ENCODE measurements at places on chromosomes 1 and 21.

- DNase-seq, result no peak
These were observed 95.5 kb upstream of the TARDBP start for GRCh38 chr1:10916991-10917390.

DNA sequence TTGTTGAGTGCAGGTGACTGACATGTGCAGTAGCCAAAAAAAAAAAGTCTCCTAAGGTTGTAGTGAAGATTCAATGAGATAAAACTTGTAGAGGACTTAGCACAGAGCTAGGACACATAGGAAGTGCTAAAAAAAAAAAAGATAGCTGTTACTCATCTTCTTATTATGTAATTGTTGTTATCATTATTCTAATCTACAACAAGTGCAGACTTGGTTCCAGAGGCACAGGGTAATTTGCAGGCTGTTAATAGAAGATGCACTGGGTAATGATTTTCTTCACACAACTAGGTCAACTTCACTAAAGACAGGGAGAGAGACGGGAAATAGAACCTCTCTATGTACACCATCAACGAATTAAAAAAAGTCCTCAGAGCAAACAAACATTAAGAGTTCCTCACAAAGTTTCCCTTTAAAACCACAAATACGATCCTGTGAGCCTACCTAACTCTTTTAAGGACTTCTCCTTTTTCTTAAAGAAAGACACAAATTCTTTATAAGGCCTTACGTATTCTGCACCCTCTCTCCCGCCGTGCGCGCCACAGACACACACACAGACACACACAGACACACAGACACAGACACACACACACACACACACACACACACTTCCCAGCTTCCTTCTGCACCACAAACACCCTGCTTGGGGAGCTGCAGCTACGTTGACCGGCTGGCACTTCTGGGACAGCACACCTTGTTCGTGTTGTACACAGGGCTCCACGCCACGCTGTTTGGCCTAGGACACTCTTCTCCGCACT is 49.8 kb upstream of the GADD45A start:
- no peak for DNase-seq

DNA sequence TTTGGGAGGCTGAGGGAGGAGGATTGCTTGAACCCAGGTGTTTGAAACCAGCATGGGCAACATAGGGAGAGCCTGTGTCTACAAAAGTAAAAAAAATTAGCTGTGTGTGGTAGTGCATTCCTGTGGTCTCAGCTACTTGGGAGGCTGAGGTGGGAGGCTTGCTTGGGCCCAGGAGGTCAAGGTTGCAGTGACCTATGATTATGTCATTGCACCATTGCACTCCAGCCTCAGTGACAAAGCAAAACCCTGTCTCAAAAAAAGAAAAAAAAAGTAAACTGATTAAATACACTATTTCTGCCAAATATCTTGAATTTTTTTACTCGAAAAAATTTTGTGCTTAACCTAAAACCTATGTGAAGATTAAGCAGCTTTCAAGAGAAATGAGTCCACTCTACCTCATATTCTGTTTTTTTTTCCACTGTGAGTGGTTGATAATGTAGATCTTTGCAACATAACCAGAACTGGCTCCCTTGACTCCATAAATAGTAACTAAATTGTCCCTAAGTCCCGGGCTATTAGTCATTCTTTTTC is 19.4 kb upstream of the ZNF281 start:
- DNase-seq, result no peak

GRCh38 chr1:214439352-214440119 is 111.9 kb downstream of the PTPN14 start:
- no peak for DNase-seq

DNA sequence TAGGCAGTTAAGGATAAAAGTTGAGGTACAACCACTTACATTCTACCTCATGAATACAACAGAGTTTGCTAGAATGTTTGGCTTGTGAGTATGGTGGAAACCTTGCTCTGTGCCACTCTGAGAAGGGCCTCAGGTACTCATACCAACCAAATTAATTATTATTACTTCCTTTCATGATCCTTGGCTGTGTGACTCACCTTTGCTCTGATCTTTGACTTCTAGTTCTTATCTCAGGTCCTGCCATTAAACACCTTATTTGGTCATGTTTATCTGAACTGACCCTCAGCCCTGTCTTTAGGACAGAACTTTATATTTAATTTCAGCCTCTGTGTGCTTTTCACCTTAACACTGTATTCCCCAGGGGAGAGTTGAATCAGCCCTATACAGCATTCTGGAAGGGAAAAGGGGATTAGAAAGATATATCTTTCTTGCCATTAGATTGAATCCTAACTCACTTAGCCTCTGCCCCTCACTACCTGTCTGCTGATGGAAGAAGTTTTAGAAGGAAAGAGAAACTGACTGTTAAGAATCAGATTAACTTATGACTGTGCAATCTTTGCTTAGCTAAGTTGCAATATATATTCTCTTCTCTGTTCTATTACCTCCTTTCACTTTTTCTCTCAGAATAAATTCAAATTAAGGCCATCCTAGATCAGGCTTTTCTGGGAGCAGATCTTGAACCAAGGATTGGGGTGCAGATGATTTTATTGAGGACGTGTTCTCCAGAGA is 260.4 kb upstream of the DPYD start:
- DNase-seq, result no peak
